Midbrain (tissue), 1 donor: ENCODE measurements at places on chromosomes 5 and 9.

- no peak for DNase-seq
Observed at GRCh38 chr5:4017076-4017803, 421.6 kb downstream of the IRX1 start.

DNA sequence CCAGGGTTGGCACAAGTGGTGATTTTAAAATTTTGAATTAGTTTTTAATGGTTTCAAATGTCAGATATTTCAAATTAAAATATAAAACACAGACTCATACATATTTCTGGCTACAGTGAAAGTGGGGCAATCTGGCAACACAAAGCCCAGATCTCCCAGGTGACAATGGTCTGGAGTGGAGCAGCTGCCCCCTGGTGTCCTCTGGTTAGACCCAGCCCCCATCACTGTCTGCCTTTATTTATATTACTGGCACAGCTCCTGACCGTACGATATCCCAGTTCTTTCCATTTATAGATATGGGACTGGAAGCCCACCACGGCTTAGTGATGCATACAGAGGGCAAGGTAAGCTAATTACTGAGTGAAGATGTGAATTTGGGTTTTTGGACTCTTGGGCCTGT lies 37.3 kb downstream of the MACIR start:
- no peak for DNase-seq

GRCh38 chr9:132609829-132610228 lies 27.4 kb downstream of the BARHL1 start:
- no peak for DNase-seq

DNA sequence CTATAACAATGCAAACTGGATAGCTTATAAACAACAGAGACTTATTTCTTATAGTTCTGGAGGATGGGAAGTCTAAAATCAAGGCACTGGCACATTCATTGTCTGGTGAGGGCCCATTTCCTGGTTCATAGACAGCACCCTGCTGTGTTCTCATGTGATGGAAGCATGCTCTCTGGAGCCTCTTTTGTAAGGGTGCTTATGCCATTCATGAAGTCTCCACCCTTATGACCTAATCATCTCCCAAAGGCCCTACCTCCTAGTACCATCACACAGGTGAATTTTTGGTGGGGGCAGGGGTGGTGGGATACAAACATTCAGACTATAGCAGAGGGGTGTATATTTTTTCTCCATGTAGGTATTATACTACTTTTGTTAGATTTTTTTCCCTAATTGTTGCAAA lies 92.4 kb downstream of the UNC13B start:
- DNase-seq: no peak

- DNase-seq: no peak
Observed at GRCh38 chr5:174799121-174799520, 74.7 kb downstream of the MSX2 start.

- no peak for DNase-seq
Observed at GRCh38 chr5:55306641-55307382, 682 bp downstream of the DHX29 start.

GRCh38 chr9:89564346-89564878 lies 40.4 kb upstream of the GADD45G start:
- no peak for DNase-seq

- no peak for DNase-seq
Observed at GRCh38 chr9:128151309-128152132, 2.3 kb downstream of the LCN2 start.

DNA sequence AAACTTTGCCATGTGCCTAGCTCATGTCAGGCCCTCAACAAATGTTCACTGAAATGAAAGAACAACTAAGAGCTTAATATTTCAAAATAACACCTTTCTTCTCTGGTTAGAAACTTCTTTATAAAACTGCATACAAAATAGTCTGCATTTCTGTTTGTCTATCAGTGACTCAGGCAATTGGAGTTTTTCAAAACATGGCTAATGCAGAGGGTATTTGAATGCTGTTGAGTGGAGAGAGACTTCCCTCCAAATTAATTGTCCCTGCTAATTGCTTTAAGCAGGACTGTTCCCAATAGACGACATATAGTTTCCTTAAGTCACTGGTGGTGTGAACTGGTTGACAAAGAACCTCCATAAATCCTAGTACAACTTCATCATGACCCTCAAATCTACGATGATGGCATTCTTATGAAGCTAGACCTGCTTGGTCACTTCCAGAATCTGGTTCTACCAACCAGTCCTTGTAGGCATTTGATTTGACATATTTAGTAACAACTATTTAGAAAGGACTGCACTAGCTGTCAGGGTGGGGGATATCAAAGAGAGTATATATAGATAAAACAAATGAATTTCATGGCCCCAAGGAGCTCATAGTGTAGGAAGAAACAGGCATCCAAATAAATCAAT lies 84.5 kb downstream of the PRLR start:
- no peak for DNase-seq
